Cortex of kidney (tissue), 1 donor: ENCODE measurements at places on chromosomes 7 and 10.

DNA sequence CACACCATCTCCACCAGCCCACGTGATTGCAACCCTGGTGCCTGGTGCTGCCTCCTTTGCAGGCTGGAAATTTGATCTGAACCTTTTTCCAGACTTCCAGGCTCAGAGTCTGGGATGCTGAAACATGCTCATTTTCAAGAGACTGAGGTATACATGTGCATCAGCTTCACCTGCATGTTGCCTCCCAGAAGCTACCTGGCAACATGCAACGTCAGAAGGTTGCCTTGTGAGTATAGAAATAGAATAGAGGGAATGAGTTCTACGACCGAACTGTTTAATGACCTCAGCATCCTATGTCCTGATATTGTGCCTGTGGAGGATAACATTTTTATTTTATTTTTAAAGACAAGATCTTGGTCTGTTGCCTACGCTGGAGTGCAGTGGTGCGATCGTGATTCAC is 1.9 kb upstream of the ZNF212 start:
- no peak for DNase-seq

GRCh38 chr10:77604941-77605351 is 32.7 kb downstream of the KCNMA1 start:
- DNase-seq, result no peak

- no peak for DNase-seq
Observed at GRCh38 chr7:17583786-17584185, 285.3 kb downstream of the AHR start.

DNA sequence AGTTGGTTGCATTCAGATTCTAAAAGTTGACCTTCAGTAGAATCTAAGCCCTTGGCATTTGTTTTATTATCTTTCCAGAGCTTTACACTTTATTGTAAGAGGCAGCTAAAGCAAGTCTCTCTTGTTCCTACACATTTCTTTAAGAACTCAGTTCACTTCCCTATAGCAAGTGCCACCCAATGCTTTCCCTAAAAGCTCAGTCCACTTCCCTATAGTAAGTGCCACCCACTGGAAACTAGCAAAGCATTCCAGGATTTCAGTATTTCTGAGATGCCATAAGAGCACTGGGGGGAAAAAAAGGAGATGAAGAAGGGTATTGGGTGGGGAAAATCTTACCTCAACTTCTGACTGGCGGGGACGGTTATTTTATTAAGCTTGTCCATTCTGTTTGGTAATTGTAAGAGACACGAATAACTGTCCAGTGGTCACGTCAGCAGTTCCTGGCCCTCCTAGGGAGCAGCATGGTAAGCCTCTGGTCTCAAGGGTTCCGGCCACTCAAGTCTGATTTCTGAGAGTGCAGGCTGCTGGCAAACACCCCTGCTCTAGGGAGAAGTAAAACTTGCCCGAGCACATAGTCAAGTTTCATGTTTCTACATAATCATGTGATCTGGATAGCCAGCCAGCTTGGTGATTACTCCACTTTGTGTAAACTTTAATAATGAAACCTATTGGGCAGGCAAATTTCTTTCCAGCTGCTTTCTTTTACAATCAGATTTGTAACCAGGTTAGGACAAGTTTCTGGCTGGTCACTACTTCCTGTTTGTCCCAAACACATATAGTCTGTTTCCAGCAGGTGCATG is at the start of gene BLNK:
Gene BLNK (minus strand): TSS at position 554 of the 800 bp plus-strand sequence. CDS start 171 bp downstream, at position 383.
- DNase-seq, result no peak

DNA sequence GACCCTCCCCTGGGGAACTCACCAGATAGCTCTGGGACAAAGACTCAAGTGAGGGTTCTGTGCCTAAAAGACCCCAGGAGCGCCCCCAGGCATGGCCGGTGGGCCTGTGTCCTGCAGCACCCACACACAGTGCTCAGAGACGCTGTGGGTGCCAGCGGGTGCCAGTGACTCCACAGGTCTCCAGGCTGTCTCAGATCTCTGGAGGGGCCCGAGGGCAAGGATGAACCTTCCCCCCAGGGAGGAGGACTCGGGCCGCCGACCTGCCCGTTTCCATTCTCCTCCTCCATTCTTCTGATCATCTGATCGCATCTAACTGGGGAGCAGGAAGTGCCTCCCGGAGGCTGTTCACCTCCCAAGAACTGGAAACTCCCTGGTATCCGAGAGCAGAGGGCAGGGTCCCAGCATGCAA is 980 bp downstream of the ADAM8 start:
- no peak for DNase-seq

GRCh38 chr10:75602341-75602740 is 170.9 kb downstream of the LRMDA start:
- no peak for DNase-seq

- DNase-seq, result no peak
Observed at GRCh38 chr10:61157182-61157581, 213.2 kb upstream of the RHOBTB1 start.

DNA sequence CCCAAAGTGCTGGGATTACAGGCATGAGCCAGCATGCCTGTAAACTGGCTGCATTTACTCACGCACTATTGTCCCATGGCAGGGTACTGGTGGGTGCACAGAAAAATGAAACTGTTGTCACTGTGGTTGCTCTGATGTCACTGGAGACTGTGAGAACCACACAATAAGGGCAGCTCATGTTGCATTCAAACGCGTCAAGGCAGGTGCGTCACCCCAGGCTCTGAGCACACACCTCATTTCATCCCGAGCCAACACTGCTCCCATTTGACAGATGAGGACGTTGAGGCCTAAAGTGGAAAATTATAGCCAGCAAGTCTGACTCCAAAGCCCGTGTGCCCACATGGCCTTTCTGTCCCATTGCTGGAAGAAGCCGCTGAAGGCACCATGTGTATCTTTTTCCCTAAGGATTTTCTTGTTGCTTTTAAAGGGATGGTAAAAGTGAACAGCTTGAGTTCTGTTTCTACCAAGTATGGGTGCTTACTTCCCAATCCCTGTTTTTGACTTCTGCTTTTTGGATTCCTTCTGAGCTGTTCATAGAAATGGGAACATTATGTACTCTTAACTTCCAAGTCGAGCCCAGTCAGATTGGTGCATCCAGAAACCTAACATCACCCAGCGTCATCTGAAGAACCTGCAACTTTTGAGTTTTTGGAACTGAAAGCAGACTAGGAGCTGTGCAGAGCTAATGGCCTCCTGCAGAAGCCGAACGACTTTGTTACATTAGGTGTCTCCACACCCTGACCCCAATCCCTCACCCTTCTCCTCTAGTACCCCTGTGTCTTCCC is 60.1 kb upstream of the CARD11 start:
- DNase-seq, result no peak

GRCh38 chr10:124917428-124918190 is 24.3 kb upstream of the ZRANB1 start:
- no peak for DNase-seq

DNA sequence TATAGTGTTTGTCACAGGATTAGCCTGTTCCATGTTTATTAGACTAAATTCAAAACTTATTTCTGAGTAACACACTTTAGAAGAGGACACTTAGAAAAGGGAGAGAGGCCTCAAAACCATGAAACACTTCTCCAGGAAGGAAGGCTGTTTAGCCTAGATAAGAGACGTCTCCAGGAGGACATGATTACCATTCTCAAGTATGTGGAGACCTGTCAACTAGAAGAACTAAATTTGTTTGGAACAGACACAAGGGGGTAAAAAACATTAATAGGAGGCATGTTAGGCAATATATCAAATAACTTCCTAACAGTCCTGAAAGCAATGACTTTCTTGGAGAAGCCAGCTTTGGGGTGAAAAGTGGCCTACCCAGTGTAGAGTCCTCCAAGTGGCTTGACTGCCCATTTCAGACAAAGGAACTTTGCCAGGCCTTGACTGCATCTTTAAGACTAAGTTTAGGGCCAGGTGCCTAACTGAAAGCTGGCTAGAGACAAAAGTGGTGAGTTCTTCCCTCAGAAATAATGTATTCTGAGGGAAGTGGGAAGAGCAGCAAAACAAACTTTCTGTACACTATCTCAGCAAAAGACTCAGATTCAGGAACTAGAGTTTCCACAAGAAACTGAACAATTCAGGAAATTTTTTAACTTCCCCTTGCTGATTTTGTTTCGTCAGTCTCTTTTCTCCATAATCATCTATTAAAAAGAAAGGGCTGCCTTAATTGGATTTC is 11.8 kb downstream of the NCOA4 start:
- no peak for DNase-seq

DNA sequence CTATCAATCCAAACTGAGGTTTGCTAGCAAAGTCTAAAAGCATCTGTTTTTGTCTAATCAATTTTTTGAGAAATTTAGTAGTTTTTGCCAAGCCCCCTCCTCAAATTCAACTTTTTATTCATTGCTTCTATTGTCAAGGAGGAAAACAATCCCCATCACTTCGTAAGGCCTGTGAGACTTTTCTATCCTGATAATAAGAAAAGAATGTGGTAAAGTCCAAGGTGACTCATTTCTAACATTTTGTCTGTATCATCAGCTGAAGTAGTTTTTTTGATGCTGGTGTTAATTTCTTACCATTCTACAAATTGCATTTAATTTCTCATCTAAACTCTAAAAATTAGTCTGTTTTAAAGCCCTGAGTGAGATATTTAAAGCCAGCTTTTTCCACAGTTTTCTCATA is 11.7 kb downstream of the ANK3 start:
- DNase-seq, result no peak

DNA sequence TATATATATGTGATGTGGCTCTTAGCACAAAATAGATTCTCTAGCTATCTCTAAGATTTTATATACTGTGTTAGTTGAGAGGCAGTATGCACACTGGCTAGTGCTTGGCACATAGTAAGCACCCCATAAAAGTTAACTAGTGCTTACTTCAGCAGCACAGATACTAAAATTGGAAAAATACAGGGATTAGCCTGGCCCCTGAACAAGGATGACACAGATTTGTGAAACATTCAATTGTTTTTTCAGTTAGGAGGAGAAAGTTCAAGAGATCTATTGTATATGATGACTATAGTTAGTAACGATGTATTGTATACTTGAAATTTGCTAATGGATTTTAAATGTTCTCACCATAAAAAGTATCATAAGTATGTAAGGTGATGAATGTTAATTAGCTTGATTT is 78.3 kb upstream of the LRRC17 start:
- DNase-seq, result no peak

DNA sequence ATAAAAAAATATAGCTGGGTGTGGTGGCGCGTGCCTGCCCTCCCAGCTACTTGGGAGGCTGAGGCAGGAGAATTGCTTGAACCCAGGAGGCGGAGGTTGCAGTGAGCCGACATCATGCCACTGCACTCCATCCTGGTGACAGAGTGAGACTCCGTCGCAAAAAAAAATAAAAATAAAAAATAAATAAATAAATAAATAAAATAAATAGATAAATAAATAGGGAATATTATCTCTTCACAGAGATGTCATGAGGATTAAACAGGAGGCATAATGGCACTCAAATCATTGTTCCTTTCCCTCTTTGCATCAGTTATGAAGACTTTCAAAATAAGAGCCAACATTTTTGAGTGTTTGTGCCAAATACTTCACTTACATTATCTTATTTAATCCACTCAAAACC is 32.0 kb upstream of the BMPR1A start:
- DNase-seq, result no peak

- no peak for DNase-seq
Observed at GRCh38 chr10:85786401-85786899, 580.1 kb downstream of the GRID1 start.

DNA sequence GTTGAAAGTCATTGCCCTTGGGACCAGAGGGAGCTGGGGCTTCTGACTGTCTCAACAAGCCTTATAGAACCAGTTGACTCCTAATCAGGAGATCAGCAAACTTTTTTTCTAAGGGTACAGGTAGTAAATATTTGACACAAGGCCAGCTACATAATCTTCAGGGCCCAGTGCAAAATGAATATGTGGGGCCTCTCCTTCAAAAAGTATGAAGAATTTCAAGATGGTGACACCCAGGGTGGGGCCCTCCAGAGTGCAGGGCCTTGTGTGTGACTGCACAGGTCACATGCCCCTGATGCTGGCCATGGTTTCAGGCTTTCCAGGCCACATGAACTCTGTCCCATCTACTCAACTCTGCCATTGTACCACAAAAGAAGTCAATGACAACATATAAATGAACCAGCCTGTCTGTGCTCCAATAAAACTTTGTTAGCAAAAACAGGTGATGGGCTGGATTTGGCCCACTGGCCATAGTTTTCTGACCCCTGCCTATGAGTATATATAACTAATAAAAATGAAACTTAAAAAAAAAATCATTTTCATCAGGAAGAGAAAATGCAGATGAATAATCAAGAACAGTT is 6.1 kb downstream of the MMRN2 start:
- DNase-seq, result no peak

GRCh38 chr10:37965006-37965405 is 11.4 kb downstream of the ZNF25 start:
- no peak for DNase-seq

DNA sequence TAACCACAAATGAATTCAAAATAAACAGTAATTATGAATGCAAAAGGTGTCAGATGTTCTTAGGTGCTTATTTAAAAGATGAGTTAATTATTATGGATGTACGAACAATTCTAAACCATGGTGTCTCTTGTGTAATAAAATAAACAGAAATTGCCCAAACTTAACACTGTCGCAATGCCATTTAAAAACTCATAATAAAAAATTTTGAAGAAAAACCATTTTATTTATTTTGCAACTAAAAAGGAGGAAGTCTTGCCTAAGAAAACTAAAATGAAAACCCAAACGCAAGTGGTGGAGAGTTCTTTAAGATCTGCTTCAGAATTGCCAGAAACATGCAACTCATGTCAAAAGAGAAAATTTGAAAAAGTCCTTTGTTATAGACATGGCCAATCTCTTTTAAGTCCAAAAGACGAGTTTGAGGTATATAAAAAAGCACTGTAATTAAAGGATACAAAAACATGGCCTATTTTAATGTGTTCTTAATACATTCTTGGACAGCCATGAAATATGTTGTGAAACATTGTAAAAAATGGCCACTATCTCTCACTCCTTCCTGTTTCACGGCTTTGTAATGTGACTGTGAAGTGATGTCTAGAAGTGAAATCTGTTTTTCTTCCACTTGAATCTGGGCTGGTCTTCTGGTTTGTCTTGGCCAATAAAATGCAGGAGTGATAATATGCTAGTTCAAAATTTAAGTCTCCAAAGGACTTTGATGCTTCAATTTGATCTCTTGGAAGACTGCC is 322.9 kb downstream of the PRPF18 start:
- DNase-seq, result no peak

- no peak for DNase-seq
Observed at GRCh38 chr7:114932991-114933390, 11.1 kb downstream of the MDFIC start.

DNA sequence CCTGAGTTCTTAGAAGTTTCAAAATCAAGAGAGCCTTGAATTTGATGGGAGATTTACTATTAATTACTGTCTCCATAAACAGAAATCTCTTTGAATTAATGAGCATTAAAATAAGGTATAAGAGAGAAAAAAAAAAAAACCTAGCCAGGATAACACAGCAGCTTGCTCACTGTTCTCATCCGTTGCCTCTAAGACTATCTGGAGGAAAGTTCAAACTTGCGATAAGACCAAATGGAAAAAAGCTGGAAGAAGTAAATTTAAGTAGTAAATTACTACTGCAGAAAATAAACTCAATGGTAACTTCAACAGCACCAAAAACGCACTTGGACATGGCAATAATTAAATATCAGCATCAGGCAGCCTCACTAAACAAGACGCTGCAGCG is 36.7 kb downstream of the GNA12 start:
- no peak for DNase-seq
